GOT3 (cell line): ENCODE measurements at places on chromosomes 2 and 18.

DNA sequence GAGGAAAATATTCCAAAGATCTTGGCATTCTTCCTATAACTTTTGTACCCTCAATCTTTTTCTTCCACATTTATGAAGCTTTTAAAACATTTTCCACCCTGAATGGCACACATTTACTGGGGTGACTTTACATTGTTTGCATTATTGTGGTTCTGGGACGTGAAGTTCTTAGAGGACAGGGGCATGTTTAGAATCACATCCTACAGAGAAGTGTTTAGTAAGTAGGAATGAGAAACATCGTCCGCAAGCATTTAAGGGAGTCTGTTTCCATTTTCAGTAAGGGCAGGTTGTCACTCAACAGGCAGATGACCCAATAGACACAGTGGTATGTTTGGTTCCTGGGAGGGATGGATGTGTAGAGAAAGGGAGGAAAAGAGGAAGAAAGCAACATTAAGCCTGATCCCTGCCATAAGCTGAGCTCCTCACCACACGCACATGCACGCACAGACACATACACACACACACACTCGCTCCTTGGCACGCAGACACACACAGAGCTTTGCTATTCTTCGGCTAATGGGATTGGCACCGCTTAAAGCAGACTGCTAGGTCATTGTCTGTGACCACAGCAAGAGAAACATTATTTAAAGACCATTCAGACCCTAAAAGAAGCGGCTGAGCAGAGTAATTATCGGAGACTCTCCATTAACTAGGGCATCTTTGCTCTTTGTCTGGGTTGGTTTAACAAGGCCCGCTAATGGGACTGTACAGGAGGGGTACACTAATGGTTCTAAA is 14.2 kb upstream of the PLEKHM3 start:
- no peak for DNase-seq

DNA sequence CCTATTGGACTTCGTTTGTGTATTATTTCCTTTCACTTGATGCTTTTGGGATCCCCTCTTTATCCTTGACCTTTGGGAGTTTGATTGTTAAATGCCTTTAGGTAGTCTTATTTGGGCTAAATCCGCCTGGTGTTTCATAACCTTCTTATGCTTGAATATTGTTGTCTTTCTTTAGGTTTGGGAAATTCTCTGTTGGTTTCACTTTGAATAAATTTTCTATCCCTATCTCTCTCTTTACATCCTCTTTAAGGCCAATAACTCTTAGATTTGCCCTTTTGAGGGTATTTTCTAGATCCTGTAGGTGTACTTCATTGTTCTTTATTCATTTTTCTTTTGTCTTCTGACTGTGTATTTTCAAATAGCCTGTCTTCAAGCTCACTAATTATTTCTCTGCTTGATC is 354.7 kb downstream of the PARD3B start:
- DNase-seq = no peak

DNA sequence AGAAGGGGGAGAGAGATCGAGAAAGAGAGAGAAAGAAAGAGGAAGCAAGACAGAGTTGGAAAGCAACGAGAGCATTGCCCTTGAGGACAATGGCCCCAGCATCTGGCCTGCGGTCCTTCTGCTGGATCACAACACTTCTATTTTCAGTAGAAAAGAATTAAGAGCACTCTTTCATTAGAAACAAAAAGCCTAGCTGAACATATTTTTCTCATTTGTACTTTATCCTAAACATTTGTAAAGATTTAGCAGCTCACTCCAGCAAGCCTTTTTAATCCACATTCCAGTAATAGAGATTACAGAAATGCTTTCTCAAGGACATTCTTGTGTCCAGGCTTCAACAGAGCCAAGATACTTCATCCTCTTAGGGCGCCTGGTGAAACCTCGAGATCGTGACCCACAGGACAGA is 31.6 kb upstream of the AFF3 start:
- no peak for DNase-seq

- no peak for DNase-seq
Observed at GRCh38 chr2:108212671-108213070, 27.1 kb upstream of the SULT1C3 start.

DNA sequence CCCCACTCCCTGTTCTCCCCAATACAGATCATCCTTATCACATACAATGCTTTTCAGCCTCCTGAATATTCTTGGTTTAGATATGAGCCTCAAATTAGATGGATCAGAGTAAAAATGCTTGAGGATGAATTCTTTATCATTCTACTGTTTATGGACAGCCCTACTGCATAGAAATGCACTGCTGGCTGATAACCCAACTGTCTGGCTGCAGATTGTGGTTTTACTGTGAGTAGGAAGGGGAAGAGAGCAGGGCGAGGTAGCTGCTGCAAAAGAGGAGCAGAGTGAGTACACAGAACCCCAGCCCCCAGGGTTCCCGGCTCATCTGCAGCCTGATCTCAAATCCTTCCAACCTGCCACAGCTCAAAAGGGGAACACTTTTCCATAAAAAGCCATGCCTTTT is 29.4 kb upstream of the NCOA1 start:
- DNase-seq = no peak

GRCh38 chr2:134982603-134983002 is 64.0 kb downstream of the CCNT2 start:
- DNase-seq = no peak

- no peak for DNase-seq
Observed at GRCh38 chr2:216546641-216547403, 48.2 kb downstream of the RPL37A start.

DNA sequence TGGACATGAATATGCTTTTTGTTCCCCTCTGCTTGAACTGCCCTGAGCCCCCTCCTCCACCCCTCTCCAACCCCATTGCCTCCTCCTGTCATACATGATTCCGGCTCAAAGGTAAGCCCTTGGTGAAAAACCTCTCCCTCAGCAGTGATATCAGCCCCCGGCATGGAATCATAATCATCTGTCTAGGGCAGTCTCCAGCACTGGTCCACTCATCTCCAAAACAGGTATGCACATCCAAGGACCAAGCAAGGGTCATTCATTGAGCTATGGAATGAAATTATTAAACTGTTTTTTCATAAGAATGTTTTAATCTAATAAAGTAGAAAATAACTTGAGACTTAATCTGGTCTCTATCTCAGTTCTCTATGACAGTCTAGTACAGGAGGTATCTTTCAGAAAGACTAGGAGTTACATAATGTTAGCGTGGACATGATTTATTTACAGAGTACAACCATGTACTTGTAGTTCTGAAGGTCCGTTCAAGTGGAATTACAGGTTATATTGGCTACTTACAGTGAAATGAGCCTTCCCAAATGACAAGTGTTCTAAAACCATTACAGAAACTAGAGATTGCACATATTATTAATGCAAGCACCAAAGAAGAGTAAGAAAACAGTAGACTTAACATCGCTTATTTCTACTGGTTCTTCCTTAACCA is 75.2 kb downstream of the ACVR1 start:
- no peak for DNase-seq

- DNase-seq = no peak
Observed at GRCh38 chr18:58388736-58389135, 240.2 kb downstream of the ALPK2 start.

GRCh38 chr2:43472527-43473194 is 123.2 kb downstream of the THADA start:
- DNase-seq = no peak

GRCh38 chr2:171124541-171124940 is 36.2 kb downstream of the TLK1 start:
- no peak for DNase-seq
